ENCODE measurements at places on chromosomes 6 and 20. TPM values are rescaled to one million over a fixed set of nuclear protein-coding genes. Genes with fewer than 3 reads are reported as not detected.

- H3K4me1 ChIP-seq: peaks cover 23% of the 10 kb centered on the region
- H3K4me3 ChIP-seq: no peak overlapping the region
- H3K36me3 ChIP-seq: no peaks in the 10 kb centered on the region
Observed at GRCh38 chr20:45817376-45818194, 5.1 kb downstream of the UBE2C start.

Gene ERVFRD-1
- 0.18 TPM for total RNA-seq

- H3K4me1 ChIP-seq: no peaks in the 10 kb centered on the region
- no peak overlapping the region for H3K27ac ChIP-seq
- H3K27me3 ChIP-seq: no peaks in the 10 kb centered on the region
- no peaks in the 10 kb centered on the region for H3K36me3 ChIP-seq
- no peak overlapping the region for H3K4me3 ChIP-seq
- no peak for DNase-seq
Observed at GRCh38 chr6:128295670-128296069, 224.7 kb downstream of the PTPRK start.

Gene SLC32A1
- total RNA-seq: not detected

DNA sequence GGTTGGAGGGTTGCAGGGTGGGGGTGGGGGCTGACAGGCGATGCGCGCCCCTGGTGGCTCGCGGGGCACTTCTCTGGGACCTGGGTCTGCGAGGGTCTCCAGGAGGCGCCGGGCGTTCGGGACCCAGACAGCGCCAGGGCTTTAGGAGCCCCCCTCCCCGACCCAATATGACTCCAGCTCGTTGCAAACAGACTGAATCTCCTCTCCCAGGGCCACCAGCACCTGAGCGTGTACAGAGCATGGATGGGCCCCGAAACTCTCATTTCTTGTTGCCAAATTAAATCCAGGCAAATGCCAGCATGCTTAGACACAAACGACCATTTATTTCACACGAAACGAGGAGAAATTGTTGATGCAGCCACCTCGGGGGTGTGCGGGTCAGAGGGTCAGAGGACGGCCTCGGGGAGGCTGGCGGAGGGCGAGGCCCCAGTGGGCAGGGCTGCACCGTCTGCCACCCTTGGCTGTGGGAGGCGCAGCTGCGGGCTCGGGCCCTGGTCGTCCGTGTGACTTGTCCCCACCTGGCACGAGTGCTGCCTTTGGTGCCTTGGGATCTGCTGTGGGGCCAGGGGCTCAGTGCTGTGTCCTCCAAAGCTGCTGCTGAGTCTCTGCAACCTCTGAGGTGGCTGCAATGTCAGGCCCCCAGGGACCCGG is 20.9 kb upstream of the GATA5 start:
- DNase-seq: no peak
- no peaks in the 10 kb centered on the region for H3K36me3 ChIP-seq
- no peak overlapping the region for H3K4me3 ChIP-seq
- H3K4me1 ChIP-seq: peaks cover 6% of the 10 kb centered on the region
- peaks cover 4% of the 10 kb centered on the region for H3K27me3 ChIP-seq
